ENCODE measurements at places on chromosomes 16 and 17.

GRCh38 chr16:3816326-3816725 lies 64.2 kb downstream of the CREBBP start:
- no peak for DNase-seq

DNA sequence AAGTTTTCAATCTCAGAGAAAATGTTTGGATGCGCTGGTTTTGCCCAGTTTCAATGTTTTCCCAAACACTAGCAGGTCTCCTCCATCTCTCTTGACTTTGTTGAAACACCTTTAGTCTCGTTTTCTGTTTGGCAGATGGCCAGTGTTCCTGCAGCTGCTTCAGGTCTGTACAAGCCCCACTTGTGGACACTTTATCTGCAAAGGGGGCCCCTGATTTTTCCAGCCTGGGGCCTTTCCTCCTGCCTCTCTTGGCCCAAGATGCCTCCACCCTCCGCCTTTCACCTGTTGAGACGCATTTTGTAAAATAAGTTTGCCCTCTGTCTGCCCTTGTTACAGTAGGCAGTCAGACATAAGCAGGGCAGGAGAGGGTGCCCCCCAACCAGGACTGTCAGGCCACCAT lies 21.8 kb upstream of the PRM1 start:
- no peak for DNase-seq

- DNase-seq, result no peak
Observed at GRCh38 chr17:51397361-51398127, 137.2 kb downstream of the UTP18 start.

DNA sequence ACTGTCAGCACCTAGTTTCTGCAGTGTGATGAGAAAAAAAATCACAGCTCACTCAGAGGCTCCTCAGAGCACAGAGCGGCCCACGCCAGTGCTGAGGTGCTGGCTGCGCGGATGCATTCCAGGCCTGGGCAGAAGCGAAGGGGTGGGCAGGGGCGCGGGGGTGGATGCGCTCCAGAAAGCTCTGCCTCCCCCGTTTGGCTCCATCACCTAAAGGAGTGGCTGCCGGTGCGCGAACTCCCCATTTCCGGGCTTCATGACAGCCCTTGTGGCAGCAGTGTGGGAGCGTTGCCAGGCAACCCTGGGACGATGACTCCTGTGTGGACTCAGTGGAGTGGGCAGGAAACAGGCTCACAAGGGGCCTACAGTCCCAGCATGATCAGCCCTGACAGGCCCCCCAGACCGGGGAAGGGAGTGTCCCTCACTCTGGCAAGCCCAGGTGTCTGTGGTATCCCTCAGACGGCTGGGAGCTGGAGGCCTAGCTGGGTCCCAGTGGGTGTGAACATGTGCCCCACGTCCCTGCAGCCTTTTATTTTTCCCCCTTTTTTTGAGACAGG lies 32.8 kb upstream of the NUDT16L1 start:
- DNase-seq, result no peak

DNA sequence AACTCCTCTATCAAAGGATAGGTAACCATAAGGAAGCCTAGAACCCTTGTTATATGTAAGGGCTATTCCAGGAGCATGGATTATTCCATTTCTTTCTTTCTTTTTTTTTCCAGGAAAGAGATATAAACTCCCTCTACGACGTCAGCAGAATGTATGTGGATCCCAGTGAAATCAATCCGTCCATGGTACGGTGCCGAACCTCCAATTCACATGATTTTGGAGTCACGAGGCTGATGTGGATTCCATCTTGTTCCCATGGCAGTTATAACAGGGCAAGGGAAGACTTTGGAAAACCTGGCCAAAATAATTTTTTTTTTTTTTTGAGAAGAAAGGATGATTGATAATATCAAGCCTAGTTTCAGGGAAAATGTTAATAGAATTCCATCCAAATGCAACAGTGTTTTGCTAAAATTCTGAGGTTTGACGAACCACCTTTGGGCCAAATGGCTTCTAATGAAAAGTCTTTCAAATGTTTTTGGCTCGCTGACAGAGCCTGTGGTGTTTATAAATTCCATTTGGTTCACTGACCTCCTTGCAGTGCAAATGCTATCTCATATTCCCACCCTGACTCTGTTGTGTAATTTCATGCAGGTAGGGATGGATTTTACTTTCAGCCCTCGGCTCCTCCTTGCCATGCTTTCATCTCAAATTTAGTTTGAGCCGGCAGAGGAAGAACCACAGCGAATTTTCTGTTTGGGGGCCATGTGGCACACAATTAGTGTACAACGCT lies 90.0 kb downstream of the SDR42E1 start:
- DNase-seq, result no peak

- DNase-seq, result no peak
Observed at GRCh38 chr17:76079956-76080767, 1.2 kb downstream of the ZACN start.

DNA sequence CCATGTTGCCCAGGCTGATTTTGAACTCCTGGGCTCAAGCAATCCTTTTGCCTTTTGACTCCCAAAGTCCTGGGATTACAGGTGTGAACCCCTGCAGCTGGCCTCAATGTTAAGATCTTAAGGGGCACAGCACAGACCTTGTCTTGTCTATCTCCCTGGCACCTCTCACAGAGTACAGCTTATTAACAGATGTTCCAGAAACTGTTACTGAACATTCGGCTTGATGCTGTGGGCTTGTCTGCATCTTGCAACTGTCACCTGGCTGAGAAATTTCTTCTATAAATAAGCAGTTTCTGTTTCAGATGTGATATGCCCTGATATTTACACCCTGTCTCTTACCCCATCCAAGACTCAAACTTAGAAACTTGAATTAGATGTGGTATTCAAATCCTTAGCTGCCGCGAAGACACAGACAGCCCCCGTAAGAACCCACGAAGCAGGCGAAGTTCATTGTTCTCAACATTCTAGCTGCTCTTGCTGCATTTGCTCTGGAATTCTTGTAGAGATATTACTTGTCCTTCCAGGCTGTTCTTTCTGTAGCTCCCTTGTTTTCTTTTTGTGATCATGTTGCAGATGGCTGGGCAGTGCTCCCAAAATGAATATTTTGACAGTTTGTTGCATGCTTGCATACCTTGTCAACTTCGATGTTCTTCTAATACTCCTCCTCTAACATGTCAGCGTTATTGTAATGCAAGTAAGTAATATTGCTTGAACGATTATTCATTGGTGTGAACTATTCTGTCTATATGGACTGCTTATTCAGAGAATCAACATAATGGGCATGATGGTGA lies at the start of gene TNFRSF17:
Gene TNFRSF17 (plus strand): TSS at position 450 of the 791 bp plus-strand sequence. CDS start 115 bp downstream, at position 565.
- DNase-seq, result no peak

GRCh38 chr17:6994118-6994598 lies 1.7 kb upstream of the ALOX12 start:
- DNase-seq, result no peak

DNA sequence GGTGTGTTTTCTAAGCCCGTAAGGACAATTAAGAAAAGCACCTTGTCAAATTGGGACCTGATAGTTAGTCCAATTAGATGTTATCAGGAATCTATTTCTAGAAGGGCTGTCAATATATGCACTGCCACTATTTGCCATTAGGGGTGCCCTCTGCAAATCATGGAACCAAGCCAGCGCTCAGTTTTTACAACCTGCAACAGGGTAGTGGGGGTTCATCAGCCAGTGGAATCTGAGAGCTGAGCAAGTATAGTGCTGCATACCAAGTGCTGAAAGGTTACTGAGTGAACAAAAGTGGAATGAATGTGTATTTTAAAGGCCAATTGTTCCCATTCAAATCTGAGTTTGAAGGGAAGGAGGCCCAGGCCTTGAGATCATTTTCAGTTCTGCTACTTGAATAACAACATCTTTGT lies 10.4 kb downstream of the PRR11 start:
- DNase-seq, result no peak

DNA sequence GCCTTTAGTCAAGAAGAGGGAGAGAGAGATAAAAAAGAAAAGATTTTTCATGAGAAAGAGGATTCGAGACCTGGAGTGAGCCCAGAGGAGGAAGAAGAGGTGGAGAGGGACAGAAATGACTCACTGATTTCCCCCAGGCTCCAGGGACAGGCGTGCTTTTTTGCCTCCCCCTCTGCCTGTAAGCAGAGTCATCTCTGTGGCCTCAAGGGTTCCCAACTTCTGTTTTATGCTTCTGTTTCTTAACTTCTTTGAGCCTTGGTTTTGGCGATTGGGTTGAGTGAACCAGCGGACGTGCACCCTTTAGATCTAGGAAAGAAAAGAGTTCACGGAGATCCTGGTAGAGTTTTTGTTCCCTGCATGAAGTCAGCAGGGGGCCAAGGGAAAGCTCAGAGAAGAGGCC lies 147.9 kb upstream of the NOL11 start:
- no peak for DNase-seq

DNA sequence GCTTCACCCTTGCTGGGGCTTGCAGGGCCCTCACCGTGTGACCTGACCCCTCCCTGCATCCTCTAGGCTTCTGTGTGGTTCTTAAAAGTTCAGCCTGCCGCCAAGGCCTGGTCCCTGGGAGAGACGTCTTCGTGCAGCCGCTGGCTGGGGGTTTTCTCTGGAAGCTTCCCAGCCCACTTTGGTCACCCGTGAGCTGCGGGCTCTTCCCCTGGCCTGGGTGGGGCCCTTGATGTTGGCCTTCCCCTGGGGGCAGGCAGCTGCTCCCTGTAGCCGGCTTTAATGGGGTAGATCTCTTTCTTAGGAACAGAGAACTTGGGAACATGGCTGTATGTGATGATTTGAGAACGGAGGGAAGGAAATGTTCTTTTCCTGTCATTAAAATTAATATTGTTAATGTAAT lies 32.7 kb downstream of the ZNF750 start:
- no peak for DNase-seq

- DNase-seq, result no peak
Observed at GRCh38 chr17:80890921-80891396, 100.7 kb upstream of the CHMP6 start.

DNA sequence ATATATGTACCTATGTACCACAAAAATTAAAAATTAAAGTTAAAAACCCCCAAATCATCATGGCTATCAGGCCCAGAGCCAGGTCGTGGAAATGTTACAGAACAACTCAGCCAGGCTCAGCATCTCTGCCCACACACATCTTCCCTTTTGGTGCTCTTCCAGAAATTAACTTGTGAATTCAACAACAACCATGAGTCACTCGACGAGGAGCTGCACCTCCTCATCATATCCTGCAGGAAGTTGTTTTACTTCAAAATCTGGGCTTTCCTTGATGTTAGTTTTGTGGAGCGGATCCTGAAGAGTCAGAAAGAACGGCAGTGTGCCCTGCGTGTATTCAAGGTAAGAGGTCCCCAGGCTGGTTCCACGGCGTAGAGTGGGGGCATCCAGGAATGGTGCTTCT lies 10.6 kb downstream of the FBXO39 start:
- DNase-seq, result no peak

DNA sequence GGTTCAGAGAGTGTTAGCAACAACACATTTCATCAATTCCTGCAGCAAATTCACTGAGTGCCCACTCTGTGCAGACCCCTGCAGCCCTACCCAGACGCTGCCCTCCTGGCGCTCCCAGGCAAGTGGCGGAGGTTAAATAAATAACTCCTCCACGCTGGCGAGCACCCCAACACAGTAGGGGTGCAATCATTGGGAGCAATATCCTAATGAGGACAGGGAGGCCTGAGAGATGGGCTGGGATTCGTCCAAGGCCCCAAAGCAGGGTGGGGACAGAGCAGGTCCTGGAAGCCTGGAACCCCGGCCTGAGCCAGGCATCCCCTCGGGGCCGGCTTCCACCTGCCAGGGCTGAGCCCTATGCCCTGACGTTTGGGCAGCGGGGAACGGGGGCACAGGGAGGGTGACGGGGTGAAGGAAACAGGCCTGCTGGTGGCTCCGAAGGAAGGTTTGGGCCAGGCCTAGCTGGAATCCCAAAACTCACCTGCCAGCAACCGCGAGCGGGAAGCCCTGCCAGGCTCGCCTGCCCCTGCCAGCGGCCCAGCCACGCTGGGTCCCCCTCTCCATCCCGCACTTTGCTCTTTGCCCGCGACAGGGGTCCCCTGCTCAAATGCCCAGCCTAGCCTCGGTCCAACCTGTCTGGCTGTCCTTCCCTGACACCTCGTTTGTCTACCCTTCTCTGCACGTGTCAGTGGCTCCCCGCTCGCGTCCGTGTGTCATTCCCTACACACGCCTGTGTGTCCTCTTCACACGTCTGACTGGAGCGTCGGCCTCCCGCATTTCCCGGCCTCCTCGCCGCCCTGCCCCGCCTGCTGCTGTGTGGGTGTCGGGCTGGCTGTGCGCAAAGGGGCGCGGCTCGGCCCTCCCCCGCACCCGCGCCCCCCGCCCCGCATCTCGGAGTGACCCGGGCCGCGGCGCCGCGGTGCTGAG lies 721 bp upstream of the BEAN1 start:
- no peak for DNase-seq

- no peak for DNase-seq
Observed at GRCh38 chr16:28544998-28545397, 6.2 kb upstream of the NUPR1 start.
